ENCODE measurements at places on chromosomes 4 and X.

DNA sequence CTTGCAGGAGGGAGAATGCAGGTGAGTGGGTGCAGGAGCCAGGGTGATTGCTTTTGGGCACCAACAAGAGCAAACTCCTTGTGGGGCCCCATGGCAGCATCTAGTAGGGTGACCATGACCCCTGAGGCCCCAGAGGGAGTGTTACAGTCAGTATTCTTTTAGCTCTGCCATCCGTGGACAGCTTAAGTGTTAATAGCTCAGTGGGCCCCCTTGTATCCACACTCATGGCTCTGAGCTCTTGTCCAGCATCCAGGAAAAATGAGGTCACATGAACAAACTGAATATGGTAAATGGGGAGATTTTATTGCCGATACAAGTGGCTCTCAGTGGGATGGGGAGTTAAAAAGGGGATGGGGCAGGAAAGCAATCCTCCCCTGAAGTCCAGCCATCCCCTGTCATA, 27.3 kb upstream of the LRCH2 start:
- DNase-seq, result no peak

- DNase-seq, result no peak
Measured at GRCh38 chrX:153688071-153688470, 345 bp downstream of the SLC6A8 start.

DNA sequence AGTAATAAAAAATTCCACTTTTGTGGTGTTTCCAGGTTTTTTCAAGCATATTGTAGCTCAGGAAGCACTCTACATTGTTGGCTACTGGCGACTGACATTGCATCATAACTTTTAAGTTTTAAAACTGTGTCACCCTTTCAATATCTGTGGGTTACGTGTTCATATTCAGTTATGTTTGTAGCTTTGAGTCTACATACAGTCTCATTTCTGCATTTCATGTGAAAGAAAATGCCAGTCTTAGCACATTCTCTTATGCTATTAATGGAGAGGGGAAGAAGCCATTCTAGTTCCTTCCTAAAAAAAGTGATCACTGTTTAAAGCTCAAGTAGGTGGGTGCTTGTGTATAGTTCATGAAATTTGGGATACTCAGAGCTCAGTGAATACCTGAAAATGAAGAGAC, 38.1 kb downstream of the DIAPH2 start:
- DNase-seq, result no peak

- no peak for DNase-seq
Measured at GRCh38 chrX:155666741-155667140, 54.0 kb upstream of the TMLHE start.

- DNase-seq, result no peak
Measured at GRCh38 chr4:87116231-87116630, 104.2 kb downstream of the KLHL8 start.

GRCh38 chr4:164023214-164023613, 528.7 kb downstream of the TMA16 start:
- DNase-seq, result no peak

GRCh38 chr4:48205107-48205506, 64.5 kb downstream of the TEC start:
- DNase-seq, result no peak

DNA sequence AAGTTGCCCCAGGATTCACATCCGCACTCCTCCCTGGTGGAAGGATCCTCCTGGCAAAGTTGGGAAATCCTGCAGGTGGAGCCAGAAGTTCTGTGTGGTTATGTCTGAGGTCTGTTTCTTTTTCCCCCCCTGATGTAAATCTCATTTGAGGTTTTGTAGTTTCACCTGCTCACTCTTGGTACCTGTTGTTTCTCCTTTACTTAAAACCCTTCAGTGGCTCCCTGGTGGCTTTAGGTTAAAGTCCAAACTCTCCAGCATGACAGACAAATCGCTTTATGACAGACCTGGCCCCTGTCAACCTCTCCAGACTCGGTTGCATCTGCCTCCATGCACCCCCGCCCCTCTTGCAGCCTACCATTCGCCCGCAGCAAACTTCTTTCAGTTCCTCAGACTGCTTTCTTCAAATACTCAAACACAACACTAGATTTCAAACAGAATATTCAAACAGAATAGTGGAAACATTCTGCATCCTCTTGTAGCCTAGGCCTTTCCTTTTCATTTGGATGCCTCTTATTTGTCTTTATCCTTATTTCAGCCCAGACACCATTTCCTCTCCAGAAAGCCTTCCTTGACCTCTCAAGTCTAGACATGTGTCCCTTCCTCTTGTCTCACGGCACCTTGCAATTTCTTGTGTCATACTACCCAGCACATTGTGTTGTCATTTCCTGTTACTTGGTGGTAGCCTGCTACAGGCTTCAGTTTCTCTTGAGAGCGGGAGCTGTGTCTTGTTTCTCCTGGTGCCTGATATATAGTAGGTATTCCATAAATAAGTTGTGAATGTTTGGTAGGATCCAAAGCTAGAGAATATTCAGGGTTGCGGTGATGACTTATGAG, 24.8 kb downstream of the IL13RA1 start:
- DNase-seq, result no peak

GRCh38 chrX:41602816-41603345, 85.9 kb upstream of the GPR34 start:
- no peak for DNase-seq

- DNase-seq, result no peak
Measured at GRCh38 chr4:182642831-182643230, 274.4 kb downstream of the DCTD start.

- no peak for DNase-seq
Measured at GRCh38 chr4:99938243-99938753, 8.1 kb downstream of the DNAJB14 start.

DNA sequence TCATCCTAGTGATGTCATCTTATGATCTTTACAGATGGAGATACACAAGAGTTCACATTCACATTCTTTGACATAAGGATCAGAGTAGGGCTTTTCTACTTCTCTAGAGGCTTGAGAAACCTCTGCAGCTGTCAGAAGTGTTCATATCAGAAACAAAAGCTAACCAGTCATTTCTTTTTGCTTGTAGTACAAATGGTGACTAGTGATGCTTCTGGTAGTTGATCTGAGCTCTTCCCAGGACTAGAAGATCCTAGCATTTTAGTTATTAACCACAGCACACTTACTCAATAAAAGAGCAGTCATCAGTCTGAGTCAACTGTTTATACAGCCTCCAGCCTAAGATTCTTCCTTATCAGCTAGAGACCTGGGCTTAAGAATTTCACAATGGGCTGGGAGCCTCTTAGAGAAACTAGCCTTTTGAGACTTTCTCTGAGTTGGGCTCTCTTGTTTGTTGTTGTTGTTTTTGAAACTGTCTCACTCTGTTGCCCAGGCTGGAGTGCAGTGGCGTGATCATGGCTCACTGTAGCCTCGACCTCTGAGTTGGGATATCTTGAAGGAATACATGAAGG, 84.1 kb downstream of the TMEM164 start:
- DNase-seq, result no peak

- DNase-seq, result no peak
Measured at GRCh38 chrX:146433771-146434170, 375.8 kb upstream of the CXorf51B start.

GRCh38 chrX:151983186-151983585, 8.7 kb upstream of the GABRE start:
- no peak for DNase-seq

GRCh38 chr4:43353552-43353951, 461.0 kb downstream of the GRXCR1 start:
- DNase-seq, result no peak

DNA sequence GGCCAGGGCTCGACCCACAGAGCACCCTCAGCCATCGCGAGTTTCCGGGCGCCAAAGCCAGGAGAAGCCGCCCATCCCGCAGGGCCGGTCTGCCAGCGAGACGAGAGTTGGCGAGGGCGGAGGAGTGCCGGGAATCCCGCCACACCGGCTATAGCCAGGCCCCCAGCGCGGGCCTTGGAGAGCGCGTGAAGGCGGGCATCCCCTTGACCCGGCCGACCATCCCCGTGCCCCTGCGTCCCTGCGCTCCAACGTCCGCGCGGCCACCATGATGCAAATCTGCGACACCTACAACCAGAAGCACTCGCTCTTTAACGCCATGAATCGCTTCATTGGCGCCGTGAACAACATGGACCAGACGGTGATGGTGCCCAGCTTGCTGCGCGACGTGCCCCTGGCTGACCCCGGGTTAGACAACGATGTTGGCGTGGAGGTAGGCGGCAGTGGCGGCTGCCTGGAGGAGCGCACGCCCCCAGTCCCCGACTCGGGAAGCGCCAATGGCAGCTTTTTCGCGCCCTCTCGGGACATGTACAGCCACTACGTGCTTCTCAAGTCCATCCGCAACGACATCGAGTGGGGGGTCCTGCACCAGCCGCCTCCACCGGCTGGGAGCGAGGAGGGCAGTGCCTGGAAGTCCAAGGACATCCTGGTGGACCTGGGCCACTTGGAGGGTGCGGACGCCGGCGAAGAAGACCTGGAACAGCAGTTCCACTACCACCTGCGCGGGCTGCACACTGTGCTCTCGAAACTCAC, 3.6 kb downstream of the MID1IP1 start:
- peak; percentile 56 for DNase-seq

DNA sequence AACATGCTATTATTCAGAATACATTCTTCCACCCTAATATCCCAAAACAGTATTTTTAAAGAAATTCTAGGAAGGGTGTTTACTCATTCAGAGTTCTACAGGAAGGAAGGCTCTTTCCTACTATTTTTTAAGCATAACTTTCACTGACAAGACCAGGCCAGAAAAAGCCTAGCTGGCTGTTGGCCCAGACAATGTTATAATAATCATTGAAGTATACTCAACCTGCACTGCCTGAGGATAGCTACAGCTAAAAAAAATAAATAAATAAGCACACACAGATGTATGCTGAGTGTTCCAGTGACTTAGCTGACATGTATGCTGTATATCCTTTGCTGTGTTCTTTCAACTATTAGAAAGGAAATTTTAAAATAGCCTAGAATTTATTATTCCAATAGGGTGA, 145.8 kb upstream of the SPRY1 start:
- no peak for DNase-seq

DNA sequence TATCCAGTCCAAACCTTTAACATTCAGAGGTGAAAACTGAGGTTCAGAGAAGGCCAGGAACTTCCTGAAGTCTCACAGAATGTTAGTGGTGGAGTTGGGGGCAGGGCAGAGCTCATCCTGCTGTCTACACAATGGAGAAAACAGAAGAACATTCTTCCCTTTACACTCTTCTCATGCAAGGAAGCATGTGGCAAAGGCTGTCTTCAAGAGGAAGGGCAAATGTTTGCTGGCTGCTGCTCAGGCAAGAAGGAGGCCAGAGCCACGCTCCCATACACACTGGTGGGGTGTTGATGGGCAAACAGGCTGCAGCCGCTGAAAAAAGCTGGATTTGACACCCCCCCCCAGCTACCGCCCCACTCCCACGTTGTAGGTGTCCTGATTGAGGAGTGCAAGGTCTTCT, 32.5 kb downstream of the HMGB3 start:
- no peak for DNase-seq

DNA sequence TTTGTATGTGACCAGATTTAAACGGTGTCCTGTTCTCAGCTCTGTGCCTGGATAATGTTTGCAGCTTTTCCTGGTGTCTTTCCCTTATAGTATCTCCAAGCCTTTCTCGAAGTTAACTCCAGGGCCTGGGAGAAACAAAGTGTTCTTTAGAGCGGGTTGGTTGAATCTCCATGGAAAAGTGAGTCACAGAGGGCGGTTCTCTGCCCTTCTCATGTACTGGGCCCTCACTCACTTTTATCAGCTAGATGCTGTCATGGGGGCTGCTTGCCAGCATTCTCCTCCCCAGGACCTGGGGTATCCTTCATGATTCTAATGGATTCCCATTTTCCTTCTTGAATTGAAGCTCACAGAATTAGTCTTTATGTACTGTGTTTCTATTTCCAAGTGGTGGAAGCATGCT, 46.1 kb upstream of the MAGEC2 start:
- no peak for DNase-seq

Measured in endodermal cell (in vitro differentiated cells).